ENCODE measurements at places on chromosomes 1 and 21.

GRCh38 chr1:80392529-80392928, 1386.0 kb upstream of the ADGRL4 start:
- DNase-seq, result no peak

DNA sequence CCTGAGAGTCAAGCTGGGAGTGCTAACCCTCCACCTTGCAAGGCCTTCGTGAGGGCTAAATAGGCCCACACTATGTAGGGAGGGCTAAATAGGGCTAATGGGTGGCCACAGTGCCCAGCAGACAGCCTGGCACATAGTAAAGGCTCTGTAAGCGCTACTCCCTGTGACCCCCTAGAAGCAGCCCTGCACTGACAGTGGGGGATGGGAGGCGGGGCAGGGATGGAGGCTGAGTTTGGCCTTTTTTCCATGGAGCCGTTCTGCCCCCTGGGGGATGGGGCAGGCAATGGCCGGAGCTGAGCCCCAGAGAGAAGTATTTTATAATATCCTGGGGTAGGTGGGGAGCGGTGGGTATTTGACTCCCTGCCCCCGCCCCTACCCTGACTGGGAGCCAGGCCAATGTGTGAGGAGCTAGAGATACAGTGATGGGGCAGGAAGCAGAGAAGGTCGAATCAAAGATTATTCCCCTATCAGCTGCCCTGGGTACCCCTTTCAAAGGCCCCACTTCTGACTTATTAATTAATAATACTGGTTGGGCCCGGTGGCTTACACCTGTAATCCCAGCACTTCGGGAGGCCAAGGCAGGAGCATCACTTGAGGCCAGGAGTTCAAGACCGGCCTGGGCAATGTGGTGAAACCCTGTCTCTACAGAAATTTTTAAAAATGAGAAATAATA, 42.3 kb downstream of the LACTBL1 start:
- no peak for DNase-seq

DNA sequence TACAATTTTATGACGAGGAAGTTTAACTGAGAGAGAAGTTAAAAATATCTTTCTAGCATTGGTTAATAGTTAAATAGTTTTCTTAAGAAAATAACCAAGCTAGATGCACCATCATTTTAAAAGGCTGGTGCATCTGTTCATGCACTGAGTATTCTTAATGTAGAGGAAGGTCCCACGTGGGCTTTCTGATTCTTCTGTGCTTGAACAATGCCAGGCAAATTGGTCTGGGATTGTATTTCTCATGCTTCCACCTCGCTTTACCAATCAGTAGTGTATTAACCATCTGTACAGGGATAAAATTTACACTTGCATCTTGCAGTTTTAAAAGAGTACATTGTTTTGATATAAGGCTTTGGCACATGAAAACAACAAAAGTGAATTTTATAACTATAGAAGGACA, 47.4 kb upstream of the MTF2 start:
- no peak for DNase-seq

DNA sequence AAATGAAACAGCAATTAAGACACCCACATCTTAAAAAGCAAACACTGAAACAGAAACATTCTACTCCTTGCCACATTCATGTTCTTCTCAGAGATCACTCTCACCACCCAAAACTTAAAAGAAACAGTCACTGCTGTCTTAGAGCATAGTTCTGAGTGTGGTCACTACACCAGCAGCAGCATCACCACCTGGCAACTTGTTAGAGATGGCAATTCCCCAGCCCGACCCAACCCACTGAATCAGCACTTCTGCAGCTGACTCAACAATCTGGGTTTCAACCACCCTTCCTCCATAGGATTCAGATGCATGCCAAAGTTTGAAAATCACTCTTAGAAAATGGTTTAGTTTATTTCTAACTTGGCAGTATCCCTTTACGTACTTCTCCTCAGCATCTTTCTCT, 126.1 kb downstream of the CDC42BPA start:
- peak; percentile 7 for DNase-seq

GRCh38 chr1:212987702-212988322, 27.9 kb downstream of the ANGEL2 start:
- no peak for DNase-seq

DNA sequence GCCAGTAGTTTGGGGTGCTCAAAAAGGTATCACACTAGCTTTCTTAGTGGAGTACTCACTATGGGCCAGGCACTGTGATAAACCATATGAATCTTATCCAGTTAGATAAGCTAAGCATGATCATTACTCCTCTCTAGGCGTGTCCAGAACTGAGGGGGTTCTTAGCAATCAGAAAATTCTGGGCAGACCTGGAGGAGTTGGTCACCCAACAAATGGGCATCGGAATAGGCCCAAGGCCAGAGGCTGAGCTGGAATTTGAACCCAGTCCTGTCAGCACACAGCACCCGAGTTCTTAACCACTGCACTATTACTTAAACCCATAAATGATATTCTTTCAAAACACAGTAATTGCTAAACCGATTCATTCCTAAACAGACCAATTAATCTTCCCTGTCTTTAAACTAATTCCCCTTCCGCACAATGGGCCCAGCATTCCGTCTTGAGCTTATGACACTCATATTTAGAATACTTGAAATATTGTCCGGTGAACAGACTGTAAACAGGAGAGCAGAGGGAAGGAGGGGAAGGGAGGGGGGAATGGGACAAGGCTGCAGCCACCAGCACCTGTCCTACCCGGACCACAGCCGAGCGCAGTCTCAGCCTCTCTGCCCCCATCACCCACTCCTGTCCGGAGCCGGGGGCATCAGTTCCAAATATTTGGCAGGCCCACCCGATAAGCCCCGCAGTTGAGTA, 113.0 kb upstream of the GADD45A start:
- no peak for DNase-seq

- no peak for DNase-seq
These were observed at the start of gene FCRL6 for GRCh38 chr1:159802111-159802510. TSS of gene FCRL6 (plus strand) at chr1:159802360. CDS start at chr1:159802425, 65 bp downstream.

DNA sequence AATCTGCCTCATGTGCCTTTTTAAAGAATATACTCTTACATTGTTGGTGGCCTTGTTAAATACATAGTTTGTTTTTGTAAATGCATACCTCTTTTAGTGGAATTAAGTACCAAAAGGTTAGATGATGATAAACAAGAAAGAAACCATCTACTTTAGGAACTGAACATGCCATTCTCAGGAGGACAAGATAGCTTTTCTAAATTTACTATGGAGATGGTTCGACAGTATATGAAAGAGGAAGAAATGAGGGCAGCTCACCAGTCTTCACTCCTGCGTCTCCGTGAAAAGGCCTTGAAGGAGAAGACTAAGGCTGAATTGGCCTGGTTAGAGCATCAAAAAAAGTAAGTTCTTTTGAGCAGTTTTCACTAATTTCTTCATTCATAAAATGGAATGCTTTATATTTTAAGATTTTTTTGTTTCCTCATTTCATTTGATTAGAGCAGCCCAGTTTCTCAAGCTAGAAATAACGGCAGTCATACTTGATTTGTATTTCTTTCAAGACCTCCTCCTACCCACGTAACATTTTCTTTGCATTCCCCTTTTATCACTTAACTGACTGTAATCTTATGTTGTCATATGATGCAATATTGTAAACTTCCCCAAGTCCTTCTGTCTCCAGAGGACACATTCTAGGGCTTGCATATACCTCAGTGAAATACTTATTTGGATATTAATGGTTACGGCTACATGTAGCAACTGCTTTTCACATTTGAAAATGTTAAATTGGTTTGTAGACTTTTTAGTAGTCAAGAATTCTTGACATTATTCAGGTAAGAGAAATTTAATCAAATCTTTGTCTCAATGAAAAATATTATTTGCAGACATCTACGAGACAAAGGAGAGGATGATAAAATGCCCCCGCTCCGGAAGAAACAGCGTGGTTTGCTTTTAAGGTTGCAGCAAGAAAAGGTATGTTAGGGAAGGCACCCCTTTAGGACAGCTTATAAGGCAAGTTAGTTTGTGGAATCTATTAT, 99.3 kb downstream of the CEP350 start:
- DNase-seq, result no peak

DNA sequence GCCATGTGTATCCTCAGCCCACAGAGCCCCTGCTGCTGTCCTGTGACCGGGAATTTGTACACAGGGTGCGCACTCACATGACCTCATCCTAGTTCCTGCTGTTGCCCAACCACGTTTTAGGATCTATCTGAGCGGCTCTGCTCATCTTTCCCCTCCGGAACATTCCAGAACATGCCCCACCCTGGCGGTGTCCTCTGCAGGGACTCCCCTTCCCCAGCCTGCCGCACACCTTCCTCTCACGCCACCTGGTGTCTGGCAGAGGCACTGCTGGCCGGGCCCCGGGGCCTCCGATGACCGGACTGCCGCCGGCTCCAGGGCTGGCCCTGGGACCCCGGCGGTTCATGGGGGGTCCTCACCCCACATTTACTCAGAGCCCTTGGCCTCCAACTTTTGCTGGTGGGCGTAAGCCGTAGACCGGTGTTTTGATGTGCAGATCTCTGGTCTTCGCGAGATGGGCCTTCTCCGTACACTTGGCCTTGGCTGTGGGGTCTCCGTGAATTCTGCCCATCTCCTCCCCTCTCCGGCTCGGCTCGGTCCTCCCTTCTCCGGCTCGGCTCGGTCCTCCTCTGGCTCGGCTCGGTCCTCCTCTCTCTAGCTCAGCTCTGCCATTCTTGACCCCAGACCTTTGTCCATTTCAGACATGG, 29.5 kb downstream of the ARHGEF16 start:
- DNase-seq, result peak; percentile 12

DNA sequence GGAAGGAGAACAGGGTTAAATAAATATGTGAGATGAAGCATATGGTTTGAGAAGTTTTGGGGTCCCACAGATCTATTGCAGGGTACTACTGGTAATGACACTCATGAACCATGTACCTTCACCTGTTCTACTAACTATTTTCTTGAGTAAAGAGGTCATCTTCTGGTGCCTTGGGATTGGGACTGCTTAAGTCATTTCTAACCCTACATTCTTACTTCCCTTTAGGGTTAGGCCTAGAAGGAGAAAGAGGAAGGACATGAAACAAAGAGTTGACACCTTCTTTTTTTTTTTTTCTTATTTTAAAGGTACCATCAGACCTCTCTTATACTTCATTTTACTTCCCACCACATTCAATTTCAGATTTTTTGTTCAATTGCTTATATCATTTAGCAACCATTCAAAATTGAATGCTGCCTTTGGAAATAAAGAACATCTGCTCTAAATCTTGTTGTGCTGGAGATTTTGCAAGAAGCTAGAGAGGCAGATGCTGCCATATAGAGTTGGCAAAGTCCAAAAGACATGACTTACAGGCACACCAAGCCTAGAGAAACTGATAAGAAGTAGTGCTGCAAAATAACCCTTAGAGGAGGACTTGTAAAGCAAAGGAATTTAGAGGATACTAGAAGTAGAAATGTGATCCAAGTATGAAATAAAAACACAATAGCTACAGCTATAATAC, 374.4 kb upstream of the ST6GALNAC5 start:
- no peak for DNase-seq

DNA sequence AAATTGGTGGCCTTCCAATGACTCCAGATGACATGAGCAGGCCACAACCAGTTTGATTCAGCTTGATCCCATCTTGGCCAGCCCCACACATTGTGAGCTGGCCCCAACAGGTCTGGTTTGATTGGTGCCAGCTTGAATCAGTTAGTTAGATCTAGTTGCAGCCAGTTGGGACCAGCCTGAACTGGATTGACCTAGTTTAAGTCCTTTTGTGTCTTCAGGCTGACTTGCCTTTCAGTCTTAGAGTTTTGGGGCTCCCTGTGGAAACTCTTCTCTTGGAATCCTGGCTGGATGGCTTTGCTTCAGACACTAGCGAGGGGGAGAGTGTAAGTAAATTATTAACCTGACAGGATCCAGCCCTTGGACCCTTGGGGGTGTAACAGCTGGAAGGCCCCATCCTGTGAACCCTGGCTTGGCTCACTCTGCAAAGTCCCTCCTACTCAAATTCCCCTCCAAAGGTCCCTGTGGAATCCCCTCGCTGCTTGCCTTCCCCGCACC, 36.2 kb upstream of the POU3F1 start:
- no peak for DNase-seq

DNA sequence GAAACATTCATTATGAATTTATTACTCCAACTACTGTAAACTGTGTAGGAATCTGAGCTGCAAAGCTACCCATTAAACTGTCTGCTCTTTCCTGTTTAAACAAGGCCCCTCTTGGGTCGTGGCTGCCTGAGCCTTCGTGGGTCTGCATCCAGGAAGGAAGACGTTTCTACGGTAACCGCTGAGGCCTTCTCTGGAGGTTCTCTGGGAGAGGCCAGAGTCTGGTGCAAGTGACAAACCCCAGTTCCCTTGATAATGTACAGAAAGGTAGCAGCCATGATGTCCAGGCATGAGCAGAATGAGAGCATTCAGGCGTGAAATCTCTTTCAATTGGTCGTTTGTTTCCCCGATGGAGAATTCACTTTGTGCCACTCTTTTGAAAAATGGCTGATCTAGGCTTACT, 350.2 kb downstream of the PLPP3 start:
- DNase-seq, result no peak

DNA sequence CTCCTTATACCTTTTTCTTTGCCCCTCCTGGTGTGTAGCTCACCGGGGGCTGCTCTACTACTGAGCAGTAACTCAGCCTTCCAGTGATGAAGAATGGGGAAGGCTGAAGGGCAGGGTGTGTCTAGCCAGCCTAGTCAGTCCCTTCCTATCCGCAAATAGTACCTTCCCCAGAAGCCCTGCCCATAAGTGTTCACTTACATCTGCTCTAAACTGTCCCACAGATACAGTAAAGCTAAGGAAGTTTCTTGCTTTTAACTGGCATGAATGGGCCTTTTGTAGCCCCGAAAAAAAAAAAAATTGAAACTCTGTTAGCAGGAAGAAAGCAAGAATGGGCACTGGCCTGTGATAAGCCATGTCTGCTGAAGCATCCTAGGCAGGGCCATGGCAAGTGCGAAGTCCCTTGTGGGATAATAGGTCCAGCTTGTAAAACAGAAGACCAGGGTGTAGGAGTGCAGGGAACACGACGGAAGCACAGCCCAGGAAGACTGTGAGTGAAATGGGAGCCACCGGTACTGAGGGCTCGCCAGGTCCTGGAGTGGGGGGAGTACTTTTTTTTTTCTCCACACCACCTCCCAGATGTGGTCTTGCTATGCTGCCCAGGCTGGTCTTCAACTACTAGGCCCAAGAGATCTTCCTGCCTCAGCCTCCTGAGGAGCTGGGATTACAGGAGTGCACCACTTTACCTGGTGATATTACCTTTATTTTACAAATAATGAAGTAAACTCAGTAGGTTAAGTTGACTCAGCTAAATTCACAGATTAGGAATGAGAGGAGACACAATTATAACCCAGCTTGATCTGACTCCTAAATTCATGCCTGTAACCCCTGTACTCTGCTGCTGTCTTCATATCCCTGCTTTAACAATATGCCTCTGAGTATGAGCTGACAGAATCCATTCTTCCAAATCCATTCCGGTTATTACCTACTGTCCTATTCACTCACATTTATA, 347.5 kb downstream of the SMYD3 start:
- no peak for DNase-seq

GRCh38 chr21:16590186-16590585, 860.4 kb downstream of the USP25 start:
- no peak for DNase-seq

GRCh38 chr1:237858992-237859391, 31.7 kb downstream of the ZP4 start:
- no peak for DNase-seq

DNA sequence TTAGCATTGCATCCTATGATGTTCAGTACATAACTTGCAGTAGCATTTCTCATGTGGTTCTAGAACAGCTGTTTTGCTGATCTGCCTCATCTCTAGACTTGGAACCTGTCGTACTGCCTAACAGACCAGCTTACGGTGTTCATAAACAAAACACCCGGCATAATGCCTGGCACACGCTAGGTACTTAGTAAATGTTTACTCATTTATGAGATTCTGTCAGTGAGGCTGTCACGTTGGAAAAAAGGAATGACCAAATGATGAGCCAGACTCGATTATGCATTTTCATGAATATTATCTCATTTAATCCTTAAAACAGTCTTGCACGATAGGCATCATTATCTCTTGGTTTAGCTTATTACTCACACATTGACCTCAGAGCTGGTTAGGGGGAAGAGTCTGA, 46.4 kb downstream of the CACHD1 start:
- DNase-seq, result no peak

Data from Panc1 (cell line).